CD4-positive, alpha-beta T cell treated with Interleukin-6 at 100 ng/mL for 8 hours (primary cell): ENCODE measurements at places on chromosomes 2 and 18.

DNA sequence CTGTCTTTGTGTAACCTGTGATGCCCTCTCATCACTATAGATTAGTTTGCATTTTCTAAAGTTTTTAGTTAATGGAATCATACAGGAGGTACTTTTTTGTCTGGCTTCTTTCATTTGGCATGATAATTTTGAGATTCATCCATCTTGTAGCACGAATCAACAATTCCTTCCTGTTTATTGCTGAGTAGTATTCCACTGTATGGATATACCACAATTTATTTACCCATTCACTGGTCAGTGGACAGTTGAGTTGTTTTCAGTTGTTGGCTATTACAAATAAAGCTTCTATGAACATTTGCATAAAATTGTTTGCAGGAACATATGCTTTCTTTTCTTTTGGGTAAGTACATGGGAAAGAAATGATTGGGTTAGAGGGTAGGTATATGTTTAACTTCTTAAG is 40.1 kb upstream of the ZNF396 start:
- DNase-seq = no peak

DNA sequence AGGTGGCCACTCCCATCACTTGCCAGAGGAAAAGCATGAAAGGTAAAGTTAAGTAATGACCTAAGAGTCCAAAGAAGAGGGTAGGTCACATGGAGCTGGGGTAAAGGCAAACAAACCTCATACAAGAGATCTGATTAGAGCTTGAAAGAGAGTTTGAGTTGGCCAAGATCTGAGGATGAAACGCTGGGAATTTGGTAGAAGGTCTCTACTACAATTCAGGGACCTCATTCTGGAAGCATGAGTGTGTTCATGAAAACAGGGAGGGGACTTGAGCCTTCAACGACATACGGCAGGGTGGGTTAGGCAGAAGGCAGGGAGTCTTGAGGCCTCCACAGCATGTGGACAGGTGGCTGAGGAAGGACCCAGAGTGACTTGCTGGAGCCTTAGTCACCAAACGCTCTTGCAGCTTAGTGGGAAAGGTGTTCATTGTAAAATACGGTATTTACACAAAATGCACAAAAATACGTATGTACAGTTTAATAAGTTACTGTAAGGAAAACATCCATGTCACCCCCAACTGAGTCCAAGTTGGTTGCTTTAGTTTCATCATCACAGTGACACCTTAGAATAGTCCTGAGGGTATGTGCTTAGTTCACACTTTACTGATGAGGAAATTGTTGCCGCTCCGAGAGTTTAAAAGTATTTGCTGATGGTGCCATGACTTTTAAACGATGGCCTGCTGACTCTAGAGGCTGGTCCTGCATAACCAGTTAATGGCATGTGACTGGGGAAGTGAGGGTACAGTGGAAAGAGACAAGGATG is 5.0 kb upstream of the FARP2 start:
- no peak for DNase-seq

- DNase-seq = no peak
Observed at GRCh38 chr2:133421516-133422324, 146.5 kb downstream of the NCKAP5 start.

DNA sequence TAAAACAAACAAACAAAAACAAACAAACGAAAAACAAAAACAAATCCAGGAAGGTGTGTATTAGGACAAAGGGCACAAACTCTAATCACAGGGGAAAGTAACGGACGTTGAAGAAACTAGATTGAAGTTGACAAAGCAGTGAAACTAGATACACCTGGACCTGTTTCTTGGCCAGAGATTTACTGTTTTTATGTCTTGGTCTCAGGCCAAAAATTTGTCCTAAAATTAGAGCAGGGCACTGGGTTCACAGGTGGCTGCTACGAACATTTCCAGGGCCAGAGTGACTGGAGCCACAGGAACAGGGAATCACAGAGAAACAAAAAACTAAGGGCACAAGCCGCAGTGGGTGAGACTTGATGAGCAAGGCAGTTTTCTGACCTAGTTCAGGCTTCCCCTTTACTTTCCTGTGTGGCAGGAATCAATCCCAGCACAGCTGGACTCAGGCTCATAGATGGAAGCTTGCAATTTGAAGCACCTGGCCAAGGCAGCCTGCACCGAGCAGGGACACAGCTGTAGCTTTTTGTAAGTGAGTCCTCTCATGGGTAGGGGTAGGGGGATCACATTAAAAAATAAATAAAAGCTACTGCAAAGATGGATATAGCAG is 329.4 kb downstream of the DLGAP1 start:
- no peak for DNase-seq

DNA sequence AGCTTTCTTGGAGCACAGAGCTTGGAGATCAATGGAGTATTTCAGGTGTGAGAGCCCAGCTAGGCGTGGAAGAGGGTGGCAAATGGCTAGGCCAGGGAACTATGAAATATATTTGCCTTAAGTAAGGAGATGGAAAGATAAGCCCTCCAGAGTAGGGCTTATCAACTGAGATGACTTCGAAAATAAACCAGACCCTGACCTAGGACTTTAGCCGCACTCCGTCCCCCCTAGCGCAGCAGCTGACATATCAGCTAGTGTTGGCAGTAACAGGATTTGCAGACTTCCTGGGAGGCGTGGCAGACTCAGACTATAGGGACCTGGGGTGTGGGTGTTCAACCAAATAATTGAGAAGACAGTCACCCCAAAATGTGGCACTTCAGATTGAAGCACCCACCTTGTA is 127.7 kb upstream of the EPAS1 start:
- no peak for DNase-seq

DNA sequence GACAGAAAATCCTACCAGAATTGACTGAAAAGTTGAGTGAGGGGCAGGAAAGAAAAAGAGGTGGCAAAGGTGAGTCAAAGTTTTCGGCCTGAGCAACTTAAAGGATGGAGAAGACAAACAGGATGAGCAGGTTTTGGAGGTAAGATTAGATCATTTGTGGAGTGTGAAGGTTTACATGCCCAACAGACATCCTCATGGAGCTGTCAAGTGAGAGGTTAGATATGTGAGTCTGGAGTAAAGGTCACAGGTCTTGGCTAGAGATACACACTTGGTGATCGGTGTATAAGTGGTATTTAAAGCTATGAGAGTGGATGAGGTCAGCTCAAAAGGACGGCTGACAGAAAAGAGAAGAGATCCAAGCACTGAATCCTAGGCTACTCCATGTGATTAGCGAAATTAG is 11.1 kb upstream of the MYL12A start:
- DNase-seq = no peak

DNA sequence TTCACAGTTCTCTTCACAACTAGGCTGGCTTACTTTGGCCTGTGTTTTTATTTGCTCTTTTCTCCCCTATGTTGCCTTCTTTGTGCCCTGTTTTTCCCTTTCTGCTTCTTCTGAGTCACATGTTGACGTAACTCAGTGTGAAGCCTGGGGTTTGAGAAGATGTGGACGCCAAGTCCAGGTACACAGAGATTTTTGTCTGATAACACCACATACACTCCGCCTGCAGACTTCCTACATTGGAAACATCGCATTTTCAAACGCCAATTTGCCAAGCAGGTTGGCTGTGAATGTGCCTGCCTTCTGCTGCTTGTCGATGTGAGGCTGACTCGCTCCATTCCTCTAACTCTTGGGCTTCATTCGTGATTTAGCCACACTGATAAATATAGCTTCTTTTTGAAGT is 62.6 kb upstream of the FN1 start:
- no peak for DNase-seq

DNA sequence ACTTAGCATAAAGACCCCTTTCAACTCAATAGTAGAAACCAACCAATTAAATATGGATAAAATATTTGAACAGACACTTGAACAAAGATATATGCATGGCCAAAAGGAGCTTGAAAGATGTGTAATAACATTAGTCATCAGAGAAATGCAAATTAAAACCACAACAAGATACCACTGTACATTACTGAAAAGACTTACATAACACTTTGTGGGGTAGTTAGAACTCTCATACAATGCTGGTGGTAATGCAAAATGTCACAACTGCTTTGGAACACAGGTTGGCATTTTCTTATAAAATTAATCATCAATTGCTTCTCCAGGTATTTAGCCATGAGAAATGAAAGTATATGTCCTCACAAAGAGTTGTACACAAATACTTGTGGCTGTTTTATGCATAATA is 60.7 kb downstream of the TTC27 start:
- DNase-seq = no peak

- no peak for DNase-seq
Observed at GRCh38 chr18:41324020-41324791, 630.8 kb upstream of the PIK3C3 start.

DNA sequence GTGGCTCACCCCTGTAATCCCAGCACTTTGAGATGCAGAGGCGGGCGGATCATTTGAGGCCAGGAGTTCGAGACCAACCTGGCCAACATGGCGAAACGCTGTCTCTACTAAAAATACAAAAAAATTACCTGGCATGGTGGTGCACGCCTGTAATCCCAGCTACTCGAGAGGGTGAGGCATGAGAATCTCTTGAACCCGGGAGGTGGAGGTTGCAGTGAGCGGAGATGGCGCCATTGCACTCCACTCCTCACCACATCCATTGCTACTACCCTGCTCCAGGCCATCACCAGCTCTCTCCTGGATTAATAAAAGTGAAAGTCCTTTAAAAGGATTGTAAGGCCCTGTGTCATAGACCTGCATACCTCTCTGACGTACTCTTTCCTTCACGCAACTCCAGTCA is 1.2 kb downstream of the RMP24 start:
- DNase-seq = no peak
